ENCODE measurements at places on chromosomes 1 and 21.
A peak's percentile ranks its signal among the peaks of the same experiment; 100 is the strongest.

- DNase-seq, result no peak
Observed at GRCh38 chr1:77639056-77639455, 43.4 kb downstream of the ZZZ3 start.

DNA sequence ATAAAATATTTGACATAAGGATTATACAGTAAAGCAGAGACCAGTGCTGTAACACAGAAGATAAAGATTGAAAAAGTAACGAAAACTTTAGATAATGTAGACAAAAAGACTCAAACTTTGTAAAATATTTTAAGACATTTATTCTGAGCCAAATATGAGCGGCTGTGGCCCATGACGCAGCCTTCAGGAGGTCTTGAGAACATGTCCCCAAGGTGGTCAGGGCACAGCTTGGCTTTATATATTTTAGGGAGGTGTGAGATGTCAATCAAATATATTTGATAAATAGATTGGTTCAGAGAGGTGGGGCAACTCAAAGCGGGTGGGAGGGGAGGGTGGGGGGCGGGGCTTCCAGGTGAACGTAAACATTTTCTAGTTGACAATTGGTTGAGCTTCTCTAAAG, 81.2 kb downstream of the WDR4 start:
- no peak for DNase-seq

DNA sequence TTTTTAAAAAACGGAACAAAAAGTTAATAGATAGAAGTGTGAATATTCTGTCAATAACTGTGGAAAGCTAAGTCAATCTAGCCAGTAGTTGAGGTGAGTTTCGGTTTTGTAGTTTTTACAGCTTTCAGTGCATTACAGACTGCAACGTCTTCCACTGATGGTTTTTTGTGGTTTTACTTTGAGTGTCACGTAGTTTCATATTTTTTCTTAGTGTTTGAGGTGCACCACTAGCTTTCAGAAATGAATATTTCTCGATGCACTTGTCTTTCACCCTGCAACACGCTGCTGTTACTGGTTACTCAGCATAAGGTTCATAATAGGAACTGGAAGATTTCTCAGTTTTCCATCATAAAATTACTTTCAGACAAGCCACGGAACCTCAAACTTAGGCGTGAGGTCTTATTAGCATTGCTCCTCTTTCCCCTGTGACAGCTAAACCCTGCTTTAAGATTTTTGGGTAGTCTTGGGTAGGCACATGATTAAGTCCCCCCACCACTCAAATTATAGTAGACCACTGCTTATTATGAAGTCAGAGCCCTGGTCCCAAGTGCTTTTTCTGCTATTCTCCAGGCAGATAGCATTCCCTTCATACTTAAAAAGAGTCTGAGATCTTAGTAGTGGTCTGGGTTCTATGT, 1412.7 kb downstream of the KCNT2 start:
- no peak for DNase-seq

- no peak for DNase-seq
Observed at GRCh38 chr1:167638064-167638463, 8.0 kb downstream of the RCSD1 start.

DNA sequence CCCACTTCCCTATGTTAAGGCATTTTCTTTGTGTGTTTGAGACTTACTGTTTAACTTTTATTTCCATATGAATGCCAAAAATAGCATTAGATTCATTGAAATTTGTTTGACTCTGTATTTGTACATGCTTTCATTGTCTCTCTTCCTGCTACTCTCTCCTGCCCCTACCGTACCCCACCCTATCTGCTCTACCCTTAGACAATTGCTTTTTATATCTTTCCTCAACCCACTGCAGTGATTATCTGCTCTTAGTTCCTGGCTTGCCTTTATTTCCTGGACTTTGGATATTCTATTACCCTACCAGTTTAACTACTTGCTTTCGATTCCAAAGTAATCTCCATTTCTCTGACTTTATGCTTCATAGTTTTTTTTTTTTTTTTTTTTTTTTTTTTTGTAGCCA, 10.5 kb downstream of the RAVER2 start:
- no peak for DNase-seq

GRCh38 chr1:112651205-112651604, 23.3 kb upstream of the MOV10 start:
- no peak for DNase-seq

DNA sequence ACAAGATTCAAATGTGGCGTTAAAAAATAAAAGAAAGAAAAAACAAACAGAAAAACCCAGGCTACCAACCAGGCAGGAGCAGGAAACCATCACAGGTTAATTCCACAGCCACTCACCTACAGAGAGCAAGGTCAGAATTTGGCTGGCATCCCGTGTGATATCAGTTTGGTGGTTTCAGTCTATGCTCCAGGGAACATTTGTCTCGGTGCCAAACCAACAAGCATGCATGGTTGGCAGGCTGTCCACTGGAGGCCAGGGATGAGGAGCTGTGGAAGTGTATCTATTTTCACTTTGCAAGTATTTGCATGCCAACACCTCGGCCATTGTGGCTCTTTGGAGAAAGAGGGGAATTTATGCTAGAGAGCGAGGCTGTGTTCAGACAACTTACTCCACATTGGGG, 53.1 kb upstream of the PROX1 start:
- peak; percentile 31 for DNase-seq

- DNase-seq, result no peak
Observed at GRCh38 chr1:209786146-209786545, 1.8 kb upstream of the C1orf74 start.

- DNase-seq, result no peak
Observed at GRCh38 chr1:15736892-15737261, 819 bp downstream of the SLC25A34 start.

GRCh38 chr1:240031414-240031813, 60.3 kb upstream of the FMN2 start:
- DNase-seq, result no peak

- DNase-seq, result no peak
Observed at GRCh38 chr1:91784191-91784590, 101.8 kb downstream of the TGFBR3 start.

DNA sequence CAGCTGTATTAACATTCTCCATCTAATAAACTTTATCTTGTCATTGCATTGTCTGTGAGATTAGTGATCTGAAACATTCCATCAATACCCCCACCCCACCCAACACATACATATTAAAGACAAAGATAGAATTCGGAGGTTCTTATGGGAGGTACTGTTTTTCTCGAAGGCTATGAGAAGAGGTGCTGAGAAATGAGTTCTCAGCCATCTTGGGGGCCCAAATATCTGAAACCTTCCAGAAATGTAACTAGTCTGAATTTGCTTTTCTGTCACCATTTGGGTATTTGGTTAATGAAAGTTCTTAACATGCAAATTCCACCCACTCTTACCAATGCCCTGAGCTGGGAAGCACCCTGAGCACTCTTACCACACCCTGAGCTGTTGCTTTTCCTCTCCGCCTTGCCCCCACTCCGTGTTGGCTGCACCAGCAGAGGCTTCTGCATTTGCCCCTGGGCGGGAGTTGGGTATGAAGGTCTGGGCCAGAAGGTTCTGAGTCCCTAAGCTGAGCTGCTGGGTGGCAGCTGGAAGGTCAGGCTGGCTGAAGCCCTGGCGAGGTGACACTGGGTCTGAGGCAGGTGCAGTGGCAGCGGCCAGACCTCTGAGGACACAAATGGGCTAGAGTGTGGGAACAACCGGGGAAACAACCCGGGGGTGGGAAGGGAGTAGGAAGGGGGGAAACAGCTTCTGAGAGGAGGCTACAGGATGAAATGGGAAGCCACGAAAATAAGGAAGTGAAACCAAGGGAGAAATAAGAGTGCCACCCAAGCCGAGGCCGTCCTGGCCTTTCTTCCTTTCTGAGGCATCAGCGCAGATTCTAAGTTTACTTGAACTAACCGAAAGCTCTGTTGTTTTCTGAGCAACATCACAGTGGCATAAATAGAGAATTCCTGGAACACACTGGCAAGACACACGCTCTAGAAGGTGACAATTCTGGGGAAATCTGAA, 26.3 kb upstream of the IER5 start:
- no peak for DNase-seq

DNA sequence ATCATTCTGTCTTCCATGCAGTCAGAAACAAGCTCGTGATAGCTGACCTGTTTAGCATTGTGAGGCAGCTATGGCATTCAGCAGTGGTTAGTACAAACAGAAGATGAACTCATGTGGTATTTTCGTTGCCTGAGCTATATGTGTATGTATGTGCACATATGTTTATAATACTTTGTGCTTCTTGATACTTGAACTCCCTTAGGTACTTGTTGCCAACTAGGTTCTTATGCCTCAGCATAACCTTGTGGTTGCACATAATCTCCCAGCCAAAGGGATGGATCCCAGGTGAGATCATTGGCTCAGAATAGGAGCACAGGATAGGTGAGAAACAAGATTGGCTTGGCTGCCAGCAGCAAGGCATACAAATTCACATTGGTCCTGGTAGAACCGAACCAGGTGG, 86.1 kb downstream of the VPS26C start:
- no peak for DNase-seq

DNA sequence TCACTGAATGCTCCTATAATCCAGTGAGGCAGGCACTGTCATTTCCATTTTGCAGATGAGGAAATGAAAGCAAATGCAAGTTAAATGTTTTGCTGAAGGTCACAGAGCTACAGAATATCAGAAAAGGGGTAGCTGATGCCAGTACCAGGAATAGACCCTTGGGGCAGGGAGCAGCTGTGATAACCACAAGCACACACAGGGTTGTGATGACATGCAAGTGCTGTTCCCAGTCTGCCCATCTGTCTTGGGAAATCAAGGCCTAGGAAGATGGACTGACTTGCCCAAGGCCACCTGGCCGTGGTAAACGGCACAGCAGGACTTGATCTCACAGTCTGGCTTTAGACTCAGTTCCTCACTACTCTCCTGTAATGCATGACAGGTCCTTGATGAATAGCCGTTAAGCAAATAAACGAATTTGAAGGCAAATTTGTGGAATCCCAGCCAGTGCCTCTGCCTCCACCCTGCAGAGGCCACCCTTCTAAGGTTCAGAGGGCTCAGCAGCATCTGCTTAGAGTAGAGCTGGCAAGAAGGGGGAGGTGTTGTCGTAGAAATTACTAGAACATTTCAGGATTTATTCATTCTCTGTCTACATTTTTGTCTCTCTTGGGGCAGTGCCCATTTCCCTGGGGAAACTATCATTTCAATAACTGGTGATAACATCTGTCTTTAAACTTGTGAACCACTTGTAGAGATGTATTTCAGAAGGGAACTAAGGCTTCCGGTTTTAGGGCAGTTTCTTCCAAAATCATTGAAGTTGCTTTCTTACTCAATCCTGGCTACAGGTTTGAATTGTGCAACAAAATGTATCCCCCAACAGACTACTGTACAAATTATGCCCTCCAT, 53.2 kb upstream of the MRPS6 start:
- DNase-seq, result no peak

- DNase-seq, result no peak
Observed at GRCh38 chr1:51936531-51936930, 54.0 kb downstream of the RAB3B start.

- DNase-seq, result no peak
Observed at GRCh38 chr1:156896490-156897033, 3.0 kb downstream of the PEAR1 start.

DNA sequence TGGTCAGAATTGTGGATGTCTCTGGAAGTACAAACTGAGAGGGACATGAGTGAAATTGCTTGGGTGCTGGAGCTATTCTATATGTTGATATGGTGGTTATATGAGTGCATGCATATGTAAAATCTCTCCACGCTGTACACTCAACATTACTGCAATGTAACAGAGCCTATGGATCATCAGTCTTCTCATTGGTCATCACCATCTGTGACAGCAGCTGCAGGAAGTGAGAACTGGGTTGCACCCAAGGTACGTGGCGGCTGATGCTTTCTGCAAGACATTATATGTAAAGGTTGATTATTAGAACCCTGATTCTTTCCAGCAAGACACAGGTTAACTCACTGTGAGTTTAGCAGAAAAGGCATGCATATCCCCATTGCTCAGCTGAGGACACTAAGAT, 387.1 kb downstream of the OMA1 start:
- no peak for DNase-seq

GRCh38 chr21:16194095-16194787, 464.5 kb downstream of the USP25 start:
- DNase-seq, result no peak

DNA sequence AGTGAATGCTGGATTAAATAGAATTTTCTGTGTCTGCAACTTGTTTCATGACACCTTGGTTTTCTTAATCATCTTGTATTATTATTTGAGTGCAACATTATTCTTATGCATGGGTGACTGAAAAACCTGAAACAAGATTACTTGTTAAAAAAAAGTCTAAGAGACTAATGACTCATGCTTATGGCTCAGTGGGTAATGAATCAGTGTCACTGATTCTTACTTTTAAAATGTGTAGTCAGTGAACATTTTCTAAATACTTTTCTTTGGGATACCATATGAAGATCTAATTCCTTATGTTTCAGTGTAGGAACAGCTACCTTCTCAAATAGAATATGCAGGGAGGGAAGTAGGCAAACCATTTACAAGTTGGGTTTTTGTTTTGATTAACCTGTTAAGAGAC, 65.5 kb downstream of the PRKAA2 start:
- no peak for DNase-seq

DNA sequence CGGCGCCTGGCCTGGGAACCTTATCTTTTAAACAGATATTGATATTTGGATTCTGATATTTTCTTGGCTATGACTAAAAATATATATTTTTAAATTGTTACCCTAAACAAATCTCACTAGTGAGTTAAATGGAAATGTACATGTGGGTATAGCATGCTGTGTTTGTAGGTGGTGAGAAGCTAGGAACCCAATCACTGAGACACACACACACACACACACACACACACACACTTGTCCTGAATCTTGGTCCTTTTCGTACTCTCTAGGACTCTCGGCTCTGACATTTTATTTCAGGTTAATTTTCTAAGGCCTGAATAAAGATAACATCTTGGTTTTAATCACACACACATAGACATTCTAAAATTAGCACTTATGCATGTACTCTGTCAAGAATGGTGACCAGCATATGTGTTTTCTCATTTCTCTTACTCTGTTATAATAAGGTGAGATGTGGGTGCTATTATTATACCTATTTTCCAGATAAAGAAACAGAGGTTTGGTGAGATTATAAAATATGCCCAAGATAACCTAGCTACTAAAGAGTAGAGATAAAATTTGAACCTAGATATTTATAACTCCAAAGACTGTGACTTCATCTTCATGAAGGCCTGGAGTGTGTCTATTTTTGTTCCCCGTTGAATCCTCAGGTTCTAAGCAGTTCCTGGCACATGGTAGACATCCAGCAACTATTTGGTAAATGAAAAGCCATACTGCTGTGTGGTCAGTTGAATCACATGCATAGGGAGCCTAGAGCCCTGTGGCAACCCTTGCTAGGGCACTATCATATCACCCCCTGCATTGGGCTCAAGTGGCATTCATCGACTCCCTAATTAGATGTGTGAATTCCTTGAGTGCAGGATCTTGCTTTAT, 85.0 kb upstream of the RAB3GAP2 start:
- DNase-seq, result no peak

DNA sequence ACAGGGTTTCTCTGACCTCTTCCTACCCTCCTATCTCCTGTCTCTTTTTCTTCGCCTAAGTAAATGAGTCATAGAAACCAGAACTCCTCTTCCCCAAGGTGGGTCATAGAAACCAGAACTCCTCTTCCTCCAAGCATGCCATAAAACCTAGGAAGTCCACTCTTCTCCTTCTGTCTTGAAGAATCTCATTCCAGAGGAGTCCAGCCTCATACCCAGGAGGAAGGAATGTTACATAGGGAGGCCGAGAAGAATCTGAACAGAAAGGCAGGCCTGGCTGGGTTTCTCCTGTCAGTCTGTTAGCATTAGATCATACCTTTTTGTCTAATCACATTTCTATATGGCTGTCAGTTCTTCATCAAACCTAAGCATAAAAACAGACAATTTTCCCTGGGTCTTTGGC, 47.5 kb upstream of the WLS start:
- no peak for DNase-seq

GRCh38 chr1:51281807-51282206, 45.7 kb downstream of the RNF11 start:
- DNase-seq, result no peak

- DNase-seq, result no peak
Observed at GRCh38 chr21:46067505-46068201, 30.3 kb upstream of the COL6A2 start.
